ENCODE measurements at places on chromosomes 5 and 9.

GRCh38 chr9:86469476-86470250 is 115.5 kb upstream of the TUT7 start:
- no peak for DNase-seq

GRCh38 chr9:132412089-132412488 is 2.1 kb downstream of the CFAP77 start:
- no peak for DNase-seq

DNA sequence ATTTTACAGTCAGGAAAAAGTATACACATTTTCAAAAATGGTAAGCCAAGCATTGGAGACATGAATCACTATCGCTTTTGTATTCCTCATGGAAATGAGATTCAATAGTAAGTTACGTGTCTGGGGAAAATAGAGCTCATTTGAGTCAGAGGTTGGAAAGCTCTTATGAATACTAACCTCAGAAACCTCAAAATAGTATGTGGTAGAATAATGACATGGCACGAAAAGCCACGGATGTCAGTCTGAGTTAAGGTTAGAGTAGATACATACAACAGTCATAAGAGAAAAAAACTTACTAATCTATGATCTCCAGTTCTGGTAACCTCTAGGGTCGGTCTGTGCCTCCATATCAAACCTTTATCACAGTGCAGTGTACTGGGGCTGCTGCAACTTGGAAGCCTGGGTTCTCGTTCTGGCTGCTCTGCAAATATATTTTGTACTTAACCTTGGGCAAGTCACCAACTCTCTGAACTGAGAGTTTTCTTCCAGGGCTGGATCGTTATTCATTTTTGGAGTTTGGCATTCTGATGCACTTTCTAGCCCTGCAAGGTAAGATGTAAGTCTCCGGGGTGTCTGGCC is 31.8 kb downstream of the MAP1B start:
- no peak for DNase-seq

DNA sequence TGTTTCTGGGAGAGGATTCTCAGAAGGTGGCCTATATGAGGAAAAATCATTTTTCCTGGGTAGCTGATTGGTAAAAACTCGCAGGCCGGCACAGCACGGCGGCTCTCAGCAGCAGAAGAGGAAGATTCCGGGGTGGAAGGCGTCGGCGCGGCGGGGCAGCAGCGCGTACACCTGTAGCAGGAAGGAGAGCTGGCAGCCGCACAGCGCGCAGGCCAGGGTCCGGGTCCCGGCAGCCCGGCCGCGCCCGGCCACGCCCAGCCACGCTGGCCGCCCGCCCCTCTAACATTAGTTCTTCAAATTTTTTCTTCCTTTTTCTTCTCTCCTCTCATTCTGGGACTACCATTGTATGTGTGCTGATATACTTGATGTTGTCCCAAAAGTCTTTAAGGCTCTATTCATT is 24.8 kb upstream of the ZNF618 start:
- DNase-seq = no peak

- DNase-seq = no peak
Measured at GRCh38 chr9:35656831-35657545, 831 bp downstream of the RMRP start.

DNA sequence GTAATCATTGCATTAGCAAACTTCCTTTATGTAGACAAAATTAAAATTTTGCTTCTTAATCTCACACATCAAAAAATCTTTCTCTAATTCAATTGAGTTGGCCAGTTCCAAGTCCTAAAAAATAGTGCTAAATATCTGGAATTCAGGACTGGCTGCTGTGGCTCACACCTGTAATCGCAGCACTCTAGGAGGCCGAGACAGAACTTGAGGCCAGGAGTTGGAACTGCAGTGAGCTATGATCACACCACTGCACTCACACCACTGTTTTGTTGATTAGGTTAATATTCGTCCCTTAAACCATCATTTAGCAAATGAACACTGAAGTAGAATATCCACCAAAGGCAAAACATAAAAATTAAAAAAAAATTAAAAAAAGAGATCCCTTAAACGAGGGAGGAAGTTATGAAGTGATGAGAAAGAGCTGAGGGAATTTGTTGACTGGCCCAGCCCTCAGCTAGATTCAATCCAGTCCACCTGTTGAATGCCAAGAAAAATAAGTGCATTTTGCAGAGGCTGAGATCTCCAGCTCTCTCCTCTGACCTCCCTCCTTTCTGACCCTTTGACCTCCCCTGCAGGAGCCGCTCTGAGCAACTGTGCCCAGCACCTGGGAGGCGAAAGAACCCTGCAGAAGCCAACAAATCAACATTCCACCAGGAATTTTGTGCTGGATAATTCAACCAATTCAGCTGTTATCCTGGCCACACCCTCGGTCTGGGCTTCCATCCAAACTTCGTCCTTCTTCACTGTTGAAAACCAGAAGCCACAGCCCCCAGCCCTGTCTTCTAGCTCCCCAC is 96.8 kb downstream of the OR2K2 start:
- no peak for DNase-seq

DNA sequence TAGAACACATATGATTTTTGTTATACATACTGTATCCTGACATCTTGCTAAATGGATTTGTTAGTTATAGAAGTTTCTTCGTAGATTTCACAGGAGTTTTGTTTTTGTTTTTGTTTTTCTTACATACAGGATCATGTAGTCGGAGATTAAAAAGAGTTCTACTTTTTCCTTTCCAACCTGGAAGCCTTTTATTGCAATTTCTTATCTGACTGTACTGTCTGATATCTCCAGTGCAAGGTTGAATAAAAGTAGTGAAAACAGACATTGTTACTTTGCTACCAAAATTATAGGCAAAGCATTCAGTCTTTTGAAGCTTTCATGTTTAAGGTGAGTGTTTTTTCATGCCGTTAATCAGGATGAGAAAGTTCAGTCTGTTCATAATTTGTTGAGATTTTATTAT is 117.4 kb upstream of the PRSS3 start:
- DNase-seq = no peak

- DNase-seq = no peak
Measured at GRCh38 chr9:80062567-80062966, 490.8 kb downstream of the TLE4 start.

GRCh38 chr9:98807814-98808195 is 335 bp downstream of the GALNT12 start:
- no peak for DNase-seq

DNA sequence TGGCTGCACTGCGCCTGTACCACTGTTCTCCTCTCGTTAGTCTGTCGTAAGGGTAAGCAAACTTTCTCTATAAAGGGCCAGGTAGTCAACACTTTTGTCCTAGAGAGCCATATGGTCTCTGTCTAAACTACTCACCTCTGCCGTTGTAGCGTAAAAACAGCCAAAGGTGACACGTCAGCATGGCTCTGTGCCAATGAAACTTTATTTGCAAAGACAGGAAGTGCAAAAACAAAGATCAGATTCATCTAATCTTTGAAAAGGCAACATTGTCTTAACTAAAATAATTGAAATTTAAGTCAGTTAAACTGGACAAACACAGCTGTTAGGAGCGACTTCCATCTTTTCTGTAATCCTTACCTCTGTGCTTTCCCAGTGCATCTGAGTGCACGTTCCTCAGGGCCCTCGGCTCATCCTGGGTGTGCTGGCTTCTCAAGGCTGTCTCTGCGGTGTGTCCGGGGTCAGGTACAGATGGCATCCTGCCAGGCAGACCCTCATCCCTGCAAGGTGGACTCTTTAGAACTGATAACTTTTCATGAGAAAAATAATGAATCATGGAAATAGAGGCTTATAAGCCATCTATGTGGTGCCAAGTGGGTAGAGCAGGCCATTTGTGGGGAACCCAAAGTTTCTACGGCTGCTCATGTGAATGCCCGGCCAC is 35.2 kb upstream of the IRX4 start:
- DNase-seq = peak; percentile 80

- DNase-seq = no peak
Measured at GRCh38 chr5:33691856-33692255, 199.9 kb downstream of the ADAMTS12 start.

- DNase-seq = no peak
Measured at GRCh38 chr5:44365345-44365744, 23.9 kb downstream of the FGF10 start.

GRCh38 chr5:171927345-171927941 is 79.0 kb downstream of the FBXW11 start:
- DNase-seq = no peak

DNA sequence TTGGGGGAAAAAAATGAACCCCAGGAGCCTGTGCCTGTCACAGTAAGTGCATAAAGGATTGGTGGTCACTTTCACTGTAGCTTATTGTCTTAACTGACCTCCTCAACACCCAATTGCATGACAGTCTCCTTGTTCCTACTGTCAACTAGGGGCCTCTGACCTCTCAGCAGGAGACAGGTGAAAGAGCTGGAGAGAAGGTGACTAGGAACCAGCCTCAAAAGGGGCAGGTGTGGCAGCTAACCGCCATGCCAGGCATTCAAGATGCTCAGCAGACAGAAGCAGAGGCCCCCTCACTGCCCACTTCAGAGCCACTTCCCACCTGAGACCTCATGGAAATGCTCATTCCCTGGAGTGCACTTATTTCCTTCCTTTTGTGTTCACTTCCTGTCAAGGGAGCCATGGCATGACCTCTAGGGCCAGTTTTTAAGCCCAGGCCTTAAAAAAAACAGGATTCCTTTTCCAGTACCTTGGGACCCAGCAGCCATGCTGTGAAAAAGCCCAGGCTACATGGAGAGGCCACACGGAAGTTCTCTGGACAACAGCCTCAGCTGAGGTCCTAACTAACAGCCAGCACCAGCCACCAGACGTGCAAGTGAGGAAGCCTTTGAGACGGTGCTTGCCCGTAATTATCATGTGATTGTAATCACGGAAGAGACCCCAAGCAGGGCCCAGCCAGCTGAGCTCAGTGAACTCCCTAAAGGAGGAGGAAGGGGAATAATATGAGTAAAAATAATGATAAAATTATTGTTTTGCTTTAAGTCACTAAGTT is 74.9 kb downstream of the NSUN2 start:
- DNase-seq = no peak

DNA sequence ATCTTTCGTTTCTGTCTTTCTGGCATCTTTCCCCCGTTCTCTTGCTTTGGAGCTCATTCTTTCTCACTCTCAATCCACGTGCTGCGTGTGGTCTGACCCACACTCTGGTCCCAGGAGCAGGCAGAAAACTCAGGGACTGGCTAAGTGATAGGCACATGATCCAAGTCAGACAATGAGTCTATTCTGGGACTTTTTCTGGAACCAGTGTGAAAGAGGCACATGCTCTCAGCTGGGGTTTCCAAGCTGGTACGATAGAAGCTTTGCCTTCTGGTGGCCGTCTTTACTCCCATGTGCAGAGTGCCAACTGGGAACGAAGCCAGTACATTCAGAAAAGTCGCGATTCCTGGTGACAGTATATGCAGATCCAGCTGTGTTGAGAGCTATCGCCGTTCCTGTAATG is 94.4 kb downstream of the PDZD2 start:
- DNase-seq = no peak

- no peak for DNase-seq
Measured at GRCh38 chr5:59485629-59486439, 407.7 kb downstream of the PDE4D start.

- peak; percentile 78 for DNase-seq
Measured at GRCh38 chr9:137044502-137045177, 1.3 kb downstream of the NPDC1 start.

DNA sequence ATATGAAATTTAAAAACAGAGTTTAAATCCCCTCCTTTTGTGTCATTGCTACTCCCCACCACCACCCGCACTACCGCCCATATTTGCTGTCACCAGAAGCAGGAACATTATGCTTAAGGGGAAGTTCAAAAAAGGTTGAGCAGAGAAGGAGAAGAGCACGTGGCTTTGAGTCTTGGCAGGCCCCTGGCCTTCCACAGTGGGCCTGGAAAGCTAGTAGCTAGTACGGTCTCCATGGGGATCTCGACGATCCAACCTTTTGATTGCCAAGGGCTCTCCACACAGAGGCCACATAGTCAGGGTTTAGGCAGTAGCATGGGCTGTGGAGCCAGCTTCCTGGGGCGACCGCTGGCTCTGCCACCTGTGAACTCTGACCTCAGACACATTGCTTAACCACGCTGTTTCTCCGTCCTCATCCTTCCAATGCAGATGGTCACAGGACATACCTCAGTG is 90.1 kb downstream of the GOLPH3 start:
- no peak for DNase-seq

DNA sequence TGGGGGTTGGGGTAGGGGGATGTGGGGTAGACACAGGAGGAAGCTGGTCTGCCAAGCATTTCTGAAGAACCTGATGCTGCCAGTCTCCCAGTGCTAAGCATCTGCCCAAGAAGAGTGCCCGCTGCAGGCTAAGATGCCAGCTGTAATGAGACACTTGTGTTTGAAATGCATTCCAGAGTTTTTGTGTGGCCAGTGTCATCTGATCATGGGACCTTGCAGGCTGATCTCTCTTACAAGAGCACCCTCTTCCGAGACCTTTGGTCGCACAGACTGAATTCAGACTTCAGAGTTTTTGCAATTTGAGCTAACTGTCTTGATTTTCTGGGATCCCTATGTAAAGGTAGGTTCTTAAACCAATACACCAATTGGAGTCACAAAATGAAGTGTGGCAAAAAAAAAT is 58.1 kb downstream of the DENND1A start:
- no peak for DNase-seq

- no peak for DNase-seq
Measured at GRCh38 chr5:154850255-154851062, at the start of gene FAXDC2. TSS of gene FAXDC2 (minus strand) at chr5:154850603. CDS start at chr5:154838178, 12,425 bp downstream.
